ENCODE measurements at places on chromosomes 11 and 22.
A peak's percentile ranks its signal among the peaks of the same experiment; 100 is the strongest.

- DNase-seq = no peak
Observed at GRCh38 chr22:36355362-36355761, 32.4 kb downstream of the MYH9 start.

DNA sequence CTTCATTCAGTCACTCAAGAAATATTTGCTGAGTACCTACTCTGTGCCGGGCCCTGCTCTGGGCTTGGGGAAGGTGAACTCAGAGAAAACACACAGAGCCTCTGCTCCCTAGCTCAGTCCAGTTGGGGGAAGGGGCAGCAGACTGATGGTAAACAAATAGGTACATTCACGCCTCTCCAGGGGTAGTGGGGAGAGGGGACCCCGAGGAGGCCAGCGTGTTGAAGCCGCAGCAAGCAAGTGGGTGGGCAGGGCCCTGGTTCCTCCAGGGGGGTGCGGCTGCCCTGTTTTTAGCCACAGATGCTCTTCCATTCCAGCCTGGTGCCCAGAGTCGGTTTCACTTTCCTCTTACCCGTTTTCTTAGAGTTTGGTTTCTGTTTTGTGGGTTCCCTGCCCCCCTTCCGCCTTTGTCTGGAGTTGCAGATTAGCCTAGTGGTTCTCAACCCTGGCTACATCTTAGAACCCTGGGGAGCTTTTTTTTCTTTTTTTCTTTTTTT is 8.7 kb downstream of the DRAP1 start:
- DNase-seq = no peak

DNA sequence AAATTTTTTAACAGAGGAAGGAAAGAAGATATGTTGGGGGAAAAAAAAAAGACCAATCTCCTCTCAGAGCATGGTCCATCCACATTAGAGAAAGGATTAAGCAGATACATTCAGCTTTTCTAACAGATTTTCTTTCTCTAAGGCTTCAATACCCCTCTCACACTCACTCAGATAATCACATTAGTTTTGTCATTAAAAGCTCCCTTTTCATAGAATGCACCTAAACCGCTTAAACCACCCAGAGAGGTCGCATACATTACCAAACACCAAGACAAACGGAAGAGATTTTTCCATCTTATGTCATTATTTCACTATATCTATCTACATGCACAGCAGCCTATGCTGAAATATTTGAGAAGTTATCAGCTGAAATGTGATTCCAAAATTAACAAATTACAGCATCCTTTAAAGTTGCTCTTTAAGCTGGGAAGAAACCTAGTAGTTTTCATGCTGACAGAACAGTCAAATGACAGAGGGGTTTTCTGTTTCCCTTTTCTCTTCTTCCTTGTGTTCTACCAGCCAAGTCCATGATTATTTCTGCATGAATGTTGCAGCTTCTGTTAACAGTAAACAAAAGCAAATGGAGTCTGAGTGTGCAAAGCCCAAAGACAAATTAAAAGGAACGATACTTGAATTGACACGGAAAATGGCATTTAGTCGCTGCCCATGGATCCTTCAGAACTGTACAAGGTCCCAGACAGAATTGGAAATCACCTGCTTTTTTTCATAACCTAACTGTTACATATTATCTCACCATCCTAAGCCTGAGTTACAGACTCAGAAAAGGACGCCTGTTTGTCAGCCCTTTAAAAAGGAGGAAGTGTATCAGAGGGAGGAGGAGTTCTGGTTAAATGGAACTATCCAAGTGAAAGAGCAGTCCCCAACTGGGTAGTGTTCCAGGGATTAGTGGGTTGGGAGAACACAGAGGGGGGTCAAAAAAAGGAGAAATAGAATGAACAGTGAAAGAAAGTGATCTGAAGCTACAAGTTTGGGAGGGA is 54.6 kb downstream of the PRCP start:
- DNase-seq = no peak

DNA sequence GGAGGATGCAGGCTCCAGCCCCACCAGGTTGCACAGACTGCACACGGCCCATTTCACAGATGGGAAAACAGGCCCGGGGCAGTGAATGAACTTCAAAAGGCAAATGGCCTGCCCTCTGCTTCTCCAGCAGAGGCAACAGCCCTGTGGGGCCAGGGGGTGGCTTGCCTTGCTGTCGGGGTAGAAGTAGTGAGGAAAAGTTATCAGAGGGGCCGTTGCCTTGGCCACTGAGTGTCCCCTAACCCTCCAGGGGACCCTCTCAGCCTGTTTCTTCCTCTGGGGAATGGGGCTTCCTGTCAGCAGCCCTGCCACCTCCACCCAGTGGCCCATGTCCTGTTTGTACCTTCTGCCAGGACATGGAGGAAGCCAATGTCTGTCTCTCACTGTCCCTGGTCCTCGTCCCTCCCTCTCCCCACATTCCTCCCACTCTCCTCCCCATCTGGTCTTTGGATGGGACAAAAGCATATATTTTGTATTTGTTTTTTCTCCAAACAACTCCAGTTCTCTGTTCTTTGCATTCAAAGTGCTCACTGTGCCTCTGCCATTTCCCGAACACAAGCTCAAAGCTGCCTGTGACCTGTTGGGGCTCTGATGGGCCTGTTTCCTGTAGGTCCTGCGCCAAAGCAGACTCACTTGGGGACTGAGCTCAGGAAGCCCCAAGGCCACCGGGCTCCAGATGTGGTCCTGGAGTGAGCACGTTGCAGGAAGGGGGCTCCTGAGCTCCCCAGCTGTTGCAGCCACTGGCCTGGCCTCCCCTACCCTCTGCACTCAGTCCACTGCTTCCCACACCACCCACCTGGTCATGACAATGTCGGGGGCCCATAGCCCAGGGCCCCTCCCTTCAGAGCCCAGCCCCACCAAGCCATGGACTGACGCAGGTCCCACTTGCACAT is 9.5 kb downstream of the MAP4K2 start:
- peak; percentile 32 for DNase-seq

DNA sequence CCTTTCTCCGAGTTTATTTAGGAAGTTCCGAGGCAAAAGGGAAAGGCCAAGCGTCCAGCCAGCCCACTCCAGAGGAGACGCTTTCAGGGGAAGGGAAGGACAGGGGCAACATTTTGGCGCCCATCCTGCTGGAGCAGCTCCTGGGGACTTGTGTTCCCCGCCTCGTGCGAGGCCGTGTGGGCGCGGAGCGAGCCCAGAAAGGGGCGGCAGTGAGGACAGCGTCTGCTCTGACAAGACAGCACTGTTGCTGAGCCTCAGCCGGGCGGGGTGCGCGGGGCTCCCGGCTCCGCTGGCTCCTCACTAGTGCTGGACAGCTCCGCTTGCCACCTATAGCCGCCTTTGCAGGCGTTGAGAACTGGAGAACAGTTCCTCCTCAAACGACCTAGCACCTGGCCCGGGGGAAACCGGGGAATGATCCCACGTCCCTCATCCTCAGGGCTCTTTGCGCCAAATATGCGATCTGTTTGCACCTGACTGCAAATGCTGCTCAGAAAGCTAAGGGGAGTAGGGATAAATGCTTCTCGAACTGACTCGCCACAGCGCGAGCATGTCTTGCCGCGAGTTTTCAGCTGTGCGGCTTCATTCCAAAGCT is 722 bp upstream of the GUCY1A2 start:
- DNase-seq = peak; percentile 84

GRCh38 chr11:8292351-8292750 is 28.7 kb upstream of the LMO1 start:
- DNase-seq = no peak

GRCh38 chr11:2718817-2719438 is 19.1 kb upstream of the KCNQ1OT1 start:
- DNase-seq = no peak

DNA sequence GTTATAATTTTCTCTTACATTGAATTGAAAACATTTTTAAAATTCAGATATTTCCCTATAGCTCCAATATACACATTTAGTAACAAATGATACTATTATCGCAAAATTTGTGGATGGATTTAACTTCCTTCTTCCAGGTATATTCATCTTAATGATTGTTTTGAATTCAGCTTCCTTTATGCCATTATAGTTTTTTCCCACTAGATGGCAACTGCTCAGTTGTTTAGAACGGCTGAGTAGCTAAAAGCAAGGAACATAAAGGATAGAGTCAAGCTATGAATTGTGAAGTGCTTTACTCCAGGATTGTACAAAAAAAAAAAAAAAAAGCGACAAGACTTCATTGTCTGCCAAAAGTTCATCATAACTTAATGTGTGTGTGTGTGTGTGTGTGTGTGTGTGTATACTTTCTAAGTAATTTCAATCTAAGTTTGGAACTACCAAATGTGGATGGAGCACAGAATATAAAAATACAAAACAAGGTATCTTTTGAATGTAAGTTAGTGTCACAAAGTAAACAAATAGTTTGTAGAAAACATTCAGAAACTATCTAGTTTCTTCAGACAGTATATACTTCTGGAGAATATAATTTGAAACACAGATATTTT is 846.4 kb downstream of the DLG2 start:
- no peak for DNase-seq

- DNase-seq = no peak
Observed at GRCh38 chr11:46385169-46386004, 3.9 kb downstream of the MDK start.

DNA sequence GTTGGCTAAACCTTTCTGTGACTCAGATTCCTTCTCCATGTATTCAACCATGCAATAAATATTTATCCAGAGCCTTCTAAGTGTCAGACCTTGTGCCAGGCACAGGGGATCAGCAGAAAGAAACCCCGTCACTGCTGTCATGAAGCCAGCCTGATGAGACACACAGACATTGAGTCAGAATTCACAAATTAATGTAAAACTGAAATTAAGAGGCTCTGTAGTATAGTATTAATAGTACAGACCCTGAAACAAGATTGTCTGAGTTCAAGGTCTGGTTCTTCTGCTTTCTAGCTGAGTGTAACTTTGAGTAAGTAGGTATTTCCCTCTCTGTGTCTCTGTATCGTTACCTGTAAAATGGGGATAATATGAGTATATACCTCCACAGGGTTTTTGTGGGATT is 46.9 kb downstream of the ME3 start:
- DNase-seq = no peak

DNA sequence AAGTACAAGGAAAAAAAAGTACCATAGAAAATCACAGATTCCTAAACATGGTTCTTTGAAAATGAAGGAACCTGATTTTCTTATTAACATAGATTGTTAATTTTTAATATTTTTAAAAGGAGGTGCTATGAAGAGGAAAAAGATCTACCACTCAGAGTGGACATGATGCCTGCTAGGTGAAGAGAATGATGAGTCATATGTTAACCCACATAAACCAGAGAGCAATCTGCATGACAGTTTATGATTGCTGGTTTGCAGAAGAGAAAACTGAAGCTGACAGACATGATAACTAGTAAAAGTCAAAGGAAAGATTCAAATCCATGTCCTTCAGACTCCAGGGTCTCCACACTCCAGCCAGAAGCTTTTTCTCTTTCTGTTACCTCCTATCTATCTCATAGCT is 1231.7 kb downstream of the LRRC4C start:
- DNase-seq = no peak

- DNase-seq = no peak
Observed at GRCh38 chr22:29734406-29734805, 14.6 kb downstream of the CABP7 start.

GRCh38 chr11:123145661-123146060 is 49.4 kb downstream of the CLMP start:
- no peak for DNase-seq

DNA sequence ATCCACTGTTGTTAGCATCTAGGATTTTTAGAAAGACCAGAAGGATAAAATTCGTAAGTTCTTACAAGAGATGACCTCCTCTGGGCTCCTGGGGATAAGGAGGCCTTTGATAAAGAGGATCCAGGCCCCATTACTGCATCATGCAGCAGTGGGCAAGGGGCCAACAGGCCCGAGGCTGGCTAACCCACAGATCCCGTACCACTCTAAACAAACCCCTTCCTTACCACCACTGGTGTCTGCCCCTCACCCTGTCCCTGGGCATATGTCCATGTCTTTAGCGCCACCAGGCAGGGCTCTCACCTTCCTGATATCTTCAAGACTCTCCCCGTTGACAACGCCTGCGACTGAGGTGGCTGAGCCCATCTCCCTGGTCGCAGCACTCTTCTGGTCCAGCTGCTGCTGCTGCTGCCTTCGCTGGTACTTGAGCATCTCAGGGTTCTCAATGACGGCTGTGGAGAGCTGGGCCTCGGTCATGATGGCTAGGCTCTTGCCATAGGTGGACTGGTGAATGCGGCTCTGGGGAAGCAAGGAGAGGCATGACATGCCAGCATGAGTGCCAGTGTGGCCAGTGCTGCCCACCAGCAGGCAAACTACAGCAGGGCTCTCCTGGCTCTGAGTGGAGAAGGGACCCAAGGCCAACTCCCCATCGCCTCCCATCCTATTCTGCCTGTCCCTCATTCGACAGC is 46.2 kb downstream of the HIRA start:
- DNase-seq = no peak

DNA sequence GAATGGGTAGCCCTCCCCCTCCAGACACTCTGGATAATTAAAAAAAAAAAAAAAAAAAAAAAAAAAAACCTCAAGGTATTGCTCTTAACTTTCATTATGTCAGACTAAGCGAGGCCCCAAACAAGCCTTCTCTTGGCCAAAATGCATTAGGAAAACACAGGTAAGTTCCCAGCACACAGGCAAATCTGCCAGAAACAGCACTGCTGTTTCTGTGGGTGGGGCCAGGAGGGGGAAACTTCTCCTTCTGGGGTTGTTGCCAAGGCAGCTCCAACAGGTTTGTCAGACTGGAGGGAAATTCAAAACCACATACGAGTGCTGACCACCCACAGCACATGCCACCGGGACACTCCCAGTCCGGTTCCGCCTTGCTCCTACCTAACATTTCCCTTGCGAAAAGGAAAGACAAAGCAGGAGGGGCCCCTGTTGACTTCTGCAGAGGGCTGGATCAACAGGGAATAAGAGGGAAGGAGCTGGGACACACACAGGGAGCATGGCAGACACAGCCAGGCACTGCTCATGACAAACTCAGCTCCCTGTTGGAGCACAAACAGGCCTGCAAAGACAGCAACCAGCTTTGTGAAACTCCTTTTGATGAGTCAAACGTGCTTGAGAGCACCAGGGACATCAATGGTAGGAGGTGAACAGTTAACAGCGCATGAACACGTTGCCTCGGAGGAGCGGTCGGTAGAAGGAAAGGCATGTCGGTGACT is 55.0 kb downstream of the MYH9 start:
- DNase-seq = no peak

Data from hindlimb muscle (tissue), 1 donor.